ENCODE measurements at places on chromosomes 5 and 9.

DNA sequence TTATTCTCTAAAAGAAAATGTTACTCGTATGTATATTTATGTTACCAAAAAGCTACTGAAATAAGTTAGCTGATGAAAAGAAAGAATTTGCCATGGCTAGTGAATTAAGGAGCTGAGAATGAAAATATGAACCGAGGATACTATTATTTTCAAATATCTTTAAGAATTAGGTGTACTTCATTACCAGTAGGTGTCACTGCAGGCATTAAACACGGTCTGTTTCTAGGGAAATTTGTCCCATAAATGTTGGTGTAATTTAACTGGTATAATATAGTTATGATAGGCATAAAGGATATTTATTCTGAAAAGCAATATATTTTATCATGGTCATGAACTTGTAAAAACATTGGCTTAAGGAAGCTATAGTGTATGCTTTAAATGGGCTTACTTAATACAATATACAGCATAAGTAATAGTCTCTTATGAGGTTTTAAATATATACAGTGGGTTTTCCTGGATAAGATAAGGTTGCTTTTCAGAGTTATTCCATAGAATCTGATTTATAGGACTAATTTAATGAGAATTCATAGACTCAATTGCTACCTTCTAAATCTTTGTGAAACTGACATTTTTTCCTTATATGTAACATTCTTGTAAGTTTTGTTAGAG is 72.4 kb upstream of the MPDZ start:
- DNase-seq = peak; percentile 69

GRCh38 chr9:106722051-106722753 is 140.8 kb upstream of the ZNF462 start:
- no peak for DNase-seq

GRCh38 chr9:137317021-137317717 is 15.1 kb upstream of the NRARP start:
- DNase-seq = no peak

DNA sequence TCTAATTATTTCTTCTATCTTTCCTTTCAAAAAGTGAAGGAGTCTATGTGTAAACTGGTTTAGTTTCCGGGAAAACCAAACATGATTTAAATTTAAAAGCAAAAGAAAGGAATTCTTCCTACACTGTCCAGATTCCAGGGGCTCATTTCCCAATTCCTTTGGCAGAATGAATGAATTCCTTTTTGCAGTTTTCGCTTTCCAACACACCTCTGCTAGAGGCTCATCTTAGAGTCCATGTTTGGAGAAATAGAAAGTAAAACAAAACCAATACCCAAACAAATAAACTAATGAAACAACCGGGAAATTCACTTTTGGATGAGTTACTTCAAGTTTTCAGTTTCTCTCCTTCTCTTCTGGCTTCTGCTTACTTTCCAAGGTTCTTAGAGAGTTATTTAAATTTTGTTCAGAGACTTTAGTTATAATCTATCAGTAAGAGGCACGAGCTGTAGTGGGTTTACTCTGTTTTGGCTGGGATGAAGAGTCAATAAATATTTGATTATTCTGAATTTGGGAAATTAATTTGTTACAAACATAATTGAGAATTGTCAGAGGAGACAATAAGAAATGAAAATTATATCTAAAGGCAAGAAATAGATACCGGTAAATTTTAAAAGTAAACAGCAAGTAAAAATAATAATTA is 365.0 kb upstream of the CDH9 start:
- no peak for DNase-seq
